Inflammatory macrophage treated with lipopolysaccharide for 1 hour (primary cell): ENCODE measurements at places on chromosomes 16 and 17.

- no peak for DNase-seq
These were observed 84.4 kb upstream of the NKD1 start for GRCh38 chr16:50463581-50464324.

GRCh38 chr17:28734712-28735241, 6.2 kb downstream of the NEK8 start:
- DNase-seq = no peak

DNA sequence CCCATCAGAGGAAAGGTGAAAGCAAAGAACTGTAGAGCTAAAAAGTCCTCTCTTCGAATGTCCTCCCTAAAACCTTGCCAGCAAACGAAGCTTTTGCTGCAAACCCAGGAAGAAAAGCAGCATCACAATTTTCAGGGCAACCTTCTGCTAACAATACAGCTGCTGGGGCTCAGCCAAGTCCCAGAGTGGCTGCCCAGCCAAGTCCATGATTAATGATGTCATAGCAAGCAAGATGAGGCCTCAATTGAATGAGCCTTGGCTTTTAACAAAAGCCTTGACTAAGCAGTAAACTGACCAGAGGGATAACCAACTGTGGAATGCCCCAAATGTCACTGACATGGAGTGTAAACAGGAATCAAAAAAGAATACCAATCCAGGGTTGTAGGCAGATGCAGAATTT, 342.7 kb downstream of the PMP22 start:
- no peak for DNase-seq

- no peak for DNase-seq
These were observed 21.4 kb downstream of the CARD14 start for GRCh38 chr17:80191192-80191591.

GRCh38 chr17:47949946-47950345, 7.7 kb downstream of the PRR15L start:
- no peak for DNase-seq

GRCh38 chr16:80982646-80983045, 24.0 kb downstream of the CMC2 start:
- no peak for DNase-seq

- DNase-seq = peak; percentile 48
These were observed 1.6 kb downstream of the PYCARD start for GRCh38 chr16:31200821-31201568.

DNA sequence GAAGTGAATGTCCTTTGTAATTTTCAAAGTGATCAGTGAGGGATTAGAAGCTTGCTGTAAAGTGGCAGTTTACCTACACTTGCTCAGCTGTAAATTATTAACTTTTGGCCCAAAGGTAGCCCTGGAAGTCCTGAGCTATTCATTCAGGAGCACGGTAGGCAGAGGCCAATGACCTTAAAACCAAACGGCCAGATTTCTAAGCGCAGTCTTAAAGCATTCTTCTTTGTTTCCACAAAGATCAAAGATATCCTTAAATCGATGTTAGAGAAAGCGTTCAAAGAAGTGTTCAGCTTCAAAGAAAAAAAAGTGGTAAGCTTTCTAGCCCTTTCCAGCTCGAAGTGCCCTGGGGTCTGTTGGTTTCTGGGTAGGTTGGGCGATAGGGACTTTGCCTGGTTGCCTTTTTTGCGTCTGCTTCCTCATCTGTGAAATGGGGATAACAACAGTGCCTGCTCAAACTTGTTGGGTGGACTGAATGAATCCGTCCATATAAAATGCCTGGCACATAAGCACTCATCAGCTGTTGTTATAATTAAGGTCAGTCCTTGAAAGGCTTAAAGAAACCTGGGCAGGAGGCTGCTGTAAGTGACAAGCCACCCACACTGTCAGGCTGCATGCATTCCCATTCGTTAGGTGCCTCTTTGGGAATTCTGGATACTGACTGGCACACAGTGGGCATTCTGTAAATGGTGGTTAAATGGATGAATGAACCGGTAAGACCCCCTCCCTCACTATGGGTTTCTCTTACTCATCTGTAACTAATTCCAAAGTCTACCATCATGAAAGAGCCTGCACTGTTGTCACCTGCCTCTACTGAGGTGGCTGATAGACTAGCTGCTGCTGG, 113.2 kb downstream of the PRKCA start:
- no peak for DNase-seq

DNA sequence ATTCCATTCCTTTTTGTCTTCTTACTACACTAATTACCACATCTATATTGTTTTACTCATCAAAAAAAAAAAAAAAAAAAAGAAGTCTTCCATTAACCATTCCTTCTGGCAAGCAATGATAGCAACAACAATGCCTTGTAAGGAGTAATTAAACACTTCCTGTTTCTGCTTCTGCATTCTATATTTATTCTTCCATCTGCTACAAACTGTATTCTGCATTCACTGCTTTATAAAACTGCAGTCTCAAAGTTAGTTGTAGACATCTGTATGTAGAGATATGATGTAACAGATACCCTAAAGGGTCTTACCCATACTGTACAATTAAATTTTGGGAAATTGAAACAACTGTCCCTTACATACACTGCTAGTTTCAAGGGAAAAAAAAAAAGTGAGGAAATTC, 28.7 kb upstream of the ABCA6 start:
- peak; percentile 37 for DNase-seq

DNA sequence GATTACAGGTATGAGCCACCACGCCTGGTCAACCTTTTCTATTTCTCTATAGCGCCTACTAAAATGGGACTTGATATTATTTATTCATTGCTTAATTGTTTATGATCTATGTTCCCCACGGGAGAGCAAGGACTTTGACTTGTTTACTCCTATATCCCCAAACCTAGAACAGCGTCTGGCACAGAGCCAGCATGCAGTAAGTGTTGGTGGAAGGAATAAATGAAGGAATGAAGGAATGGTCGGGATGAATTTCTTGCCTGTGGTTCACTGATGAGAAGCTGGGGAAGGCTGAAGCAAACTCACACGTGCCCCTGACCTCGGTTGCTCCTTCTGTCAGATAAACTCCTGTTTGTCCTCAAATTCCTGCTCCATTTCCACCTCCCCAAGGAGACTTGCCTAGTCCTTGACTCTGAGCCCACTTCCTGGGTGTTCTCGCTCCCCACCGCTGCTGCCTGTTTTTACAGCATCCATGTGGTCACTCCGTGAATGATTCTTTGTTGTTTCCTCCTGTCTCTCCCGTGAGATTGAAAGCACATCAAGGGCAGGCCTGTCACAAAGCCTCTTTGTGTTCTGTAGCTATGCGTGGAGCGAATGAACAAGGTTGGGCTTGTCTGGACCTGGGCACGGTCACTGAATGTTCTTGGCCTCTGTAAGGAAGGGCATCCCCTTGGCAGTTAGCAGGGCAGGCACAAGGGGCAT, 17.3 kb downstream of the C17orf100 start:
- no peak for DNase-seq

DNA sequence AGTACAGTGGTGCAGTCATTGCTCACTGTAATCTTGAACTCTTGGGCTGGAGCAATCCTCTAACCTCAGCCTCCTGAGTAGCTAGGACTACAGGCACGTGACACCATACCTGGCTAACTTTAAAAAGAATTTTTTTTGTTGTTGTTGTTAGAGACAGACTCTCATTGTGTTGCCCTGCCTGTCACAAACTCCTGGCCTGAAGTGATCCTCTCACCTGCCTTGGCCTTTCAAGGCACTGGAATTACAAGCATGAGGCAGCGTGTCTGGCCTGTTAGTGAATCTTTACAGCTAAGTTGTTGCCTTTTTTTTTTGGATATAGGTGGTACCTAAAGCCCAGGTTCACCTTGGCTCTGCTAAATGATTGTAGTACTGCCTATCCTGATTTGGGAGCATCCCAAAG, 290.6 kb downstream of the BCAS3 start:
- DNase-seq = no peak

DNA sequence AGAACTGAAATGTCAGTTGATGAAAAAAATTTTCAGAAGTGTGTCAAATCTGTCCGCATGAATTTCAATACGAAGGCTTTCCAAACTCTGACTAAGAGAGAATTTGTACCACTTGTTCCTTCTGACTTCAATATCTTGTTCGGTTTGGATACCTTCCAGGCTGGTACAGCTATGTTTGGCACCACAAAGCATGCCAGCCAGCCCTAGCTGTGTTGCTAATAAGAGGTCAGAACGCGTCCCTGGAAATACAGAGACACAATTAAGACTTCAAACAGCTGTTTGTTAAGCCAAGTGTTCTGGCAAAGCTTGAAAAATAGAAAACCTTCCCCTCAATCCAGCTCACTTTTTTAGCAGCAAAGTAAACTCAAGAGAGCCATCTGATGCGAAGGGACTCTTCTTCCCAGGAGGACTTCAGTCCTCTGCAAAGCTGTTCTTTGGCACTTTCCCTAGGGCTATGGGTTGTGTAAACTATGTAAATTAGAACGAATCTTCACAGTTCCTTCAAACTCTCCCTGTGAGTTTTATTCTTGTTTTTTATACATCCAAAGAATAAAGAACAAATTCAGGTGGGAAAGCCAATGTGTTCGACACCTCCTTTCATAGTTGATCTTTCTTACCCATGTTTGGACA, 35.1 kb downstream of the GRB2 start:
- no peak for DNase-seq

GRCh38 chr17:12815642-12816141, 26.4 kb downstream of the ARHGAP44 start:
- DNase-seq = no peak

DNA sequence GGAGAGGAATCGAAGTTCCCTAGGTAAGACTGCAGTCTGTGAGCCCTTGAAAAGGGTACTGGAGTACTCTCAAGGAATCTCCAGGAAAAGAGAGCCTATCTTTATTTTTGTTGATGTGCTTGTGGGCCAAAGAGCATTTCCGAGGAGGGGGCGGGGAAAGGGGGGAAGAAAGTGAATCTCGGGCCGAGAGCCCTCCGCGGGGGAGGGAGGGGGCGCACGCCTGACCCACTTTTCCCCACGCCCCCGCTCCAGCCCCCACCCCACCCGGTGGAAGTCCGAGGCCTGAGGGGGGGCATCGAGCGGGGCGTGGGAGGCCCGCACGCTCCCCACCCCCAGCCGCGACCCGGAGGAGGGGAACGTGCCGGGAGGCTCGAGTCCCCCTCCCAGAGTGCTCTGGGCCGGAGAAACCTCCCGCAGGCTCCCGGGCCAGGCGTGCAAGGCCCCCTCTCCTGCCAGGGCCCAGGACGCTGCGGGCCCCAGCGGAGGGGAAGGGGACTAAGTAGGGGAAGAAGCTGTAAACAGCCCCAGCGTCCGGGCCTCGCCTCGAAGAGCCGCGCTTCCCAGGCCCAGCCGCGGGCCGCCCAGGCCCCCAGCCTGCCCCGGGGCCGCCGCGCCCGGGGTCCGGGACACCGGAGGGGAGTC, 444 bp downstream of the HELZ start:
- no peak for DNase-seq

DNA sequence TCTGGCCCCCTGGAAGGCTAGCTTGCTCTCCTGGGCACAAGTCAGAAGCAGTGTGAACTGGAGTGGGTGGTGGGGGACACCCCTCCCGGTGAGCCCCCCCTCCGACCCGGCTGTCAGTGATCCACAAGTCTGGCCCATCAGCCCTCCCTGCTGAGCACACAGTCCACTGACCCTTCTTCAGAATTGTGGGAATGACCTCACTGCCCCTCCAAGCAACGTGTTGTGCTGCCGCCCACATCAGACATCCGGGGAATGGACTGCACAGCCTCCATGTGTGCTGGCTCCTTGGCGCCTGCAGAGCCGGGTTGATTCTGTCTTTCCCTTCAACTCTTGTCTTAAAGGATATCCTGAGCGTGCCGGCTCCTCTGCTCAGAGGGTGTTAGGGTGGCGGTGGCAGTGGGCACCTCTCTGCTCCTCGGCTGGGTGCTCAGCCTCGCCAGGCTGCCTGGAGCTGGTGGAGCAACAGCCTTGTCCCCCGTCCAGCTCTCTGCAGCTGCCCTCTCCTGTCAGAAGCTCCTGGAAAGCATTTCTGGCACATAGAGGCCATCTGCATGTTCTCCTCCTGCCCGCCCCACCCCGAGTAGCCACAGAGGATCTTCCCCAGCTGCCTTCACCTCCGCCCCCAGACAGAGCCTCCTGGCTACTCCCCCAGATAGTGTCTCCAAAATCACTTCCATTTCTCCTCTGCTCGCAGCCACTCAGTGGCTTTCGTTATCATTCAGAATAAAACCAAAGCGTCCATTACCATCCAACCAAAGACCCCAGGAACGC, 19.8 kb downstream of the NPTX1 start:
- no peak for DNase-seq

DNA sequence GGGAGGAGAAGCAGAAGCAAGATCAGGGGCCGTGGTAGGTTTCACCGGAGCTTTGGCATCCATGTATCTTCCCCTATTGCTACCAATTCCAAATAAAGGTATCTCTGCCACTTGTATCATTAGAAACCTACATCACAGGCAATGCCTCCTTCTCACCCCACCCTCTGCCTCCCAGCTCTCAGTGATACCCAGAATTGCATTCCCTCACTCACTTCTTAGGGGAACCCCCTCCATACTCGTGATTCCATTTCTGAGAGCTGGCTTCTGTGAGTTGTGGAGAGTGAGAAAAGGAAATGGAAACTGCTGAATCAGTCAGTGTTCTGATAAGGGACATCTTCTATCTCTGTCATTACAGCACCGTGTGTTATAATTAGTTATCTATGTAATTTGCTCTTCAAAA, 2.3 kb upstream of the CCL3 start:
- peak; percentile 95 for DNase-seq

DNA sequence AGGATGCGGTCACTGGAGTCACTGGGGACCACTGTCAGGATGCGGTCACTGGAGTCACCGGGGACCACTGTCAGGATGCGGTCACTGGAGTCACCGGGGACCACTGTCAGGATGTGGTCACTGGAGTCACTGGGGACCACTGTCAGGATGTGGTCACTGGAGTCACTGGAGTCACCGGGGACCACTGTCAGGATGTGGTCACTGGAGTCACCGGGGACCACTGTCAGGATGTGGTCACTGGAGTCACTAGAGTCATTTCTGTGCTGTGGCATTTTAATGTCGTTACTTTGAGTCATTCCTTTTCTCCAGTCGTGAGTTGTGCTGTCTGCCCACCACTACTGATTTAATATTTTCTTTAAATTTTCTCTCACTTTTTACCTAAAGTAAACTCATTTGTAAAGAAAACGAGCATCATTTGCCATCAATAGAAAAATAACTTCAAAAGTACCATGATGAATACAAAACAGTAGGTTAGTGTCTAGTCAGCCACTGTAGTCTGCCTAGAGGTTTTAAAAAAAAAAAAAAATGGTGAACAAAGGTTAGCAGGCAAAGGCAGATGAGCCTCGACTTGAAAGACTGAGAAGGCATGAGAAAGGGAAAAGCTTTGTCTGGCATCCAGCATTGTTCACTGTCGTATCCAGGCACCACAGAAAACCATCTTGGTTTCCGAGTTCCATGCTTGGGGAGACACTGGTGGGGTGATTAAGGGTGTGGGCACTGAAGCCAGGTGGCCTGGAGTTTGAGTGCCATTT, 346.6 kb downstream of the SNX29 start:
- DNase-seq = no peak

DNA sequence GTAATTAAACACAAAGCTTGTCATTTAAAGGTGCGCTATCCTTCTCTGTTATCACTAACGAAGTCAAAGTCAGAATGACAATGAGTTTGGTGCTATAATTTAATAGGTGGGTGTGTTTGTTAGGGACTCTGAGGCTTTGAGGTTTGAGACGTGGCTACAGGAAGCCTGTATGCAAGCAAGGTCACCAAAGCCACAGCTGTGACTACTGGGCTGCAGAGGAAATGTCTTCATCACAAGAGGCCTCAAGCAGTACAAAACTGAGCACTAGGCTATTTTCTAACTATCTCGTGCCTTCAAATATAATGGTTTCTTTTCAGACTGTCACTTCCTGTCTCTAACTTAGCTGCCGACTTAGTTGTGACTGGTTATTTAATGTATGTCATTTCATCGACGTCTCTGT, 141.2 kb downstream of the AATF start:
- peak; percentile 16 for DNase-seq

GRCh38 chr17:8125154-8125946, 1.4 kb upstream of the HES7 start:
- peak; percentile 96 for DNase-seq
